A172 (cell line): ENCODE measurements at places on chromosomes 4 and X. TPM values are rescaled to one million over a fixed set of nuclear protein-coding genes. Genes with fewer than 3 reads are reported as not detected.

GPAT3 gene
- 7.8 and 9.9 TPM in 2 replicates for total RNA-seq

F8A3 gene
- 0.41 and 0.57 TPM in 2 replicates for total RNA-seq

CYTL1 gene
- not detected in 2 replicates for total RNA-seq

GRCh38 chrX:30893206-30893605 is 4.2 kb upstream of the TAB3 start:
- DNase-seq: peak; percentile 13

GRCh38 chrX:124226129-124226528 is 106.3 kb upstream of the TEX13D start:
- DNase-seq: no peak
